ENCODE measurements at places on chromosomes 12 and 14. TPM values are rescaled to one million over a fixed set of nuclear protein-coding genes. Genes with fewer than 3 reads are reported as not detected.
A peak's percentile ranks its signal among the peaks of the same experiment; 100 is the strongest.

DNA sequence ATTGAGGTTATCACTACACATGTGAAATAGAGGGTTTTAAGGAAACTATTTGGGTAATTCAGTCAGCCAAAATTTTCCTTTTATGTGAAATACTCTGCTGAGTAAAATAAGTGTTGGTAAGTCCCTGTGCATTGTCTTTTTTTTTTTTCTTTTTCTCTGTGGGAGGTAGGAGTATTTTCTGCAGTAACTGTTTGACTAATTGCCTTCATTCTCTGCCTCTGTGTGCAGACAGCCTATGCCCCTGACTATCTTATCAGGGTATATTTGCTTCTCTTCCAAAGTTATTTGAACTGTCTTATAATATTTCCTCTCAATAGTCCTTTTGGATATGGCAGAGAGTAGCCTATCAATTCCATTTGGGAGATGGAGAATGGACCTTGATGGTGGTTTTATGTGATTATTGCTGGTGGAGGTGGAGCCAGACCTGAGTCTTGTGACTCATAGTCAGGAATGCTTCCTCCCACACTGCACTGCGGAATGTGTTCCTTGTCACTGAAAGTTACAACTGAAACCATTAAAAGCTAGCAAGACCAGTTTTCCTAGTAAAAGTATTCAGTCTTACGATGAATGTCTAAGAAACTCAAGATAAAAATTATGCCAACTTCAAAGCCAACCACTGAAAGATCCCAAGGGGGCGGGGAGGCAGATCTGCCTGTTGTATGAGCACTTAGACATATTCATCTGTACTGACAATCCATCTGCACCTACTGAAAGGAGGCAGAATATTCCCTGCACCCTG is 40.9 kb upstream of the STXBP6 start:
- H3K27me3 ChIP-seq, result no peaks in the 10 kb centered on the region
- no peaks in the 10 kb centered on the region for H3K36me3 ChIP-seq
- peak overlapping the region; percentile 71 for H3K27ac ChIP-seq
- no peak overlapping the region for H3K4me3 ChIP-seq
- peak; percentile 82 for DNase-seq

PTHLH gene
- total RNA-seq, result 1.8 TPM

TSPAN19 gene
- total RNA-seq, result not detected

GRCh38 chr14:60206837-60207533 is 41.8 kb upstream of the DHRS7 start:
- H3K4me3 ChIP-seq, result no peak overlapping the region
- no peaks in the 10 kb centered on the region for H3K4me1 ChIP-seq
- no peak overlapping the region for H3K27ac ChIP-seq
- no peak for DNase-seq
- no peaks in the 10 kb centered on the region for H3K36me3 ChIP-seq

CHST11 gene
- 5.2 TPM for total RNA-seq

GRCh38 chr12:50554651-50555050 is 49.9 kb downstream of the DIP2B start:
- no peaks in the 10 kb centered on the region for H3K36me3 ChIP-seq
- H3K27me3 ChIP-seq, result no peaks in the 10 kb centered on the region
- no peak overlapping the region for H3K27ac ChIP-seq

GRCh38 chr12:752695-753610 is 574 bp downstream of the WNK1 start:
- peak overlapping the region; percentile 23 for H3K4me3 ChIP-seq
- DNase-seq, result peak; percentile 87
- no peaks in the 10 kb centered on the region for H3K27me3 ChIP-seq

GRCh38 chr12:27095346-27095745 is 13.0 kb upstream of the C12orf71 start:
- H3K4me1 ChIP-seq, result no peaks in the 10 kb centered on the region
- H3K27ac ChIP-seq, result no peak overlapping the region
- no peaks in the 10 kb centered on the region for H3K36me3 ChIP-seq
- H3K27me3 ChIP-seq, result no peaks in the 10 kb centered on the region

GRCh38 chr14:60215127-60215444 is 33.9 kb upstream of the PPM1A start:
- H3K27ac ChIP-seq, result peak overlapping the region; percentile 11
- DNase-seq, result no peak
- H3K4me1 ChIP-seq, result no peaks in the 10 kb centered on the region
- no peaks in the 10 kb centered on the region for H3K27me3 ChIP-seq
- H3K4me3 ChIP-seq, result no peak overlapping the region
- H3K36me3 ChIP-seq, result no peaks in the 10 kb centered on the region

NKX2-1 gene
- 2.7 TPM for total RNA-seq

RPGRIP1 gene
- total RNA-seq, result not detected

IL22 gene
- total RNA-seq, result not detected

DNA sequence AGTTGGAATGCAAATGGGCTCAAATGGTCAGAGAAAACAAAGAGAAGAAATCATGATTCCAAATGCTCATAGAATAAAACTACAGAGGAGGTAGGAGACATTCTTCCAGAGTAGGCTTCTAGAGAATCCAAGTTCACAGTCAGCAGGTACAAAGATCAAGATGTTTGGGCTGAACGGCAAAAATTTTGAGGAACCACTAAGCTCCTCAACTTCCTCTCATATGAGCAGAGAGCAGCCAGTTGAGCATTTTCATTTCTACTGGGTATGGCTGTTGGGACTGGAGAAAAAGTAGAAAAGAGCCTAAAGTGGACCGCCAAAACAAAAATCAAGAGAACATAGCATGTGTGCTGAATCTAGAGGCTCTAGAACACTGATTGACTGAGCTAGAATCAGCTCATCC is 73.8 kb upstream of the ARID2 start:
- H3K4me3 ChIP-seq, result no peak overlapping the region
- no peak for DNase-seq
- no peaks in the 10 kb centered on the region for H3K27me3 ChIP-seq
- no peak overlapping the region for H3K27ac ChIP-seq
- no peaks in the 10 kb centered on the region for H3K4me1 ChIP-seq

- H3K4me3 ChIP-seq, result no peak overlapping the region
- no peaks in the 10 kb centered on the region for H3K36me3 ChIP-seq
- DNase-seq, result no peak
- no peaks in the 10 kb centered on the region for H3K4me1 ChIP-seq
- no peak overlapping the region for H3K27ac ChIP-seq
Measured at GRCh38 chr12:120652656-120653435, 12.4 kb downstream of the CABP1 start.

RFLNA gene
- total RNA-seq, result 57.8 TPM

CCNB1IP1 gene
- total RNA-seq, result 84.8 TPM

LRRIQ1 gene
- not detected for total RNA-seq

TSHR gene
- total RNA-seq, result 0.08 TPM

DNA sequence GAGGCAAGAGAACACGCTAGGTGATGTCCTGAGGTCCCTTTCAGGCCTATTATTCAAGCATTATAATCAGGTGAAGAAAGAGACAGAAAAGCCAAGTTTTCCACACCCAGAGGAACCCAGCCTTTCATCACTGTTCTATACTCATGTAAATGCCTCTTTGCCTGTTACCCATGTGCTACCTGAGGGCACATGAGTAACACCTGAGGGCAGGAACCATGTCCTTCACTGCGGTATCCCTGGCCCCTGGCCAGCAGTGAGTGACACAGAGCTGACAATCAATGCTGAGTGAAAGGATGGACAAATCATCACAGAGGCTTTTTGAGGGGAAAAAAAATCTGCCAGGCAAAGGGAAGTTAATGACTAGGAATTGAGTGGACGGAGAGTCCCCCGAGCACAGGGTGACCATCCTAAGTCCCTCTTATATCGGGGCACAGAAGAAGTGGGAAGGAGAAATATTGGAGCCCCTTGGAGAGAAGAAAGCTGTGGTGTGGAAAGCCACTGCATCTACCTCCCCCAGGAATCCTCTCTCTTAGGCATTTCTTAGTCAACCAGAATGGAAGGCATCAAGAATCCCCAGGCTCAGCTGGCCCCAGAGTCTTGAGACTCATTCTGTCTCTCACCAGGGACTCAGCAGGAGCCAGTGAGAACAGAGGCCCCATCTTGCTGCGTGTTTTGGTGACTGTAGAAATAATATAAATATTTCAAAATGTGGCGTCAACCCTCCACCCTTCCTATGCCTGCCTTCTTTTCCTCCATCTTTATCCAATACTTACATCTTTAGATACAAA is 212.9 kb downstream of the DPF3 start:
- no peaks in the 10 kb centered on the region for H3K36me3 ChIP-seq
- no peak for DNase-seq
- no peak overlapping the region for H3K4me3 ChIP-seq
- no peak overlapping the region for H3K27ac ChIP-seq
- H3K4me1 ChIP-seq, result no peaks in the 10 kb centered on the region
- H3K27me3 ChIP-seq, result no peaks in the 10 kb centered on the region

- no peak overlapping the region for H3K27ac ChIP-seq
- no peaks in the 10 kb centered on the region for H3K4me1 ChIP-seq
- H3K36me3 ChIP-seq, result no peaks in the 10 kb centered on the region
- H3K27me3 ChIP-seq, result peaks cover 14% of the 10 kb centered on the region
- no peak for DNase-seq
Measured at GRCh38 chr12:5072311-5072710, 28.6 kb downstream of the KCNA5 start.

NKX2-8 gene
- total RNA-seq, result not detected

GRCh38 chr12:119179335-119180021 is 747 bp downstream of the HSPB8 start:
- H3K4me1 ChIP-seq, result peaks cover 24% of the 10 kb centered on the region
- H3K27me3 ChIP-seq, result no peaks in the 10 kb centered on the region
- H3K27ac ChIP-seq, result peak overlapping the region; percentile 95
- H3K36me3 ChIP-seq, result no peaks in the 10 kb centered on the region

DNA sequence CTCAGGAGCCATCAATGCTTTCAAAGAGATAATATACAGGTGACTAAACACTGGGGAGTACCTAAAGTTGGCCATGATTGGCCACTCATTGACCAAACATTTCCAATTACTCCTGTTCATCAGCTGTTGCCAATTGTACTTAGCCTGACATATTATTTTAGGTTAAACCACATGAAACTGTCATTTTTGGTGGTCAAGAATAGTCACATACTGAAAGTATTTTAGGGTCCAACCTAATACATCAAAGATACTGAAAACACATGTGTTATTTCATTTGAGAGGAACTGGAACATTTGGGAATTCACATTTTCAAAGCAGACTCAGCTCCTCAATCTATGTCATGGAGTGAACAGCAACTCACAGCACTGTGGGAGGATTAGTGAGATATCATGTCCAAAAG is 63.9 kb upstream of the KCNA5 start:
- H3K4me3 ChIP-seq, result no peak overlapping the region
- H3K36me3 ChIP-seq, result no peaks in the 10 kb centered on the region
- no peak overlapping the region for H3K27ac ChIP-seq
- peaks cover 52% of the 10 kb centered on the region for H3K27me3 ChIP-seq
- H3K4me1 ChIP-seq, result no peaks in the 10 kb centered on the region

GRCh38 chr14:87044807-87045206 is 948.2 kb downstream of the GALC start:
- DNase-seq, result no peak
- no peaks in the 10 kb centered on the region for H3K36me3 ChIP-seq
- no peaks in the 10 kb centered on the region for H3K4me1 ChIP-seq
- no peak overlapping the region for H3K4me3 ChIP-seq

GRCh38 chr12:19045426-19045825 is 84.1 kb upstream of the PLEKHA5 start:
- no peaks in the 10 kb centered on the region for H3K27me3 ChIP-seq
- no peaks in the 10 kb centered on the region for H3K36me3 ChIP-seq
- H3K27ac ChIP-seq, result peak overlapping the region; percentile 37

ACVRL1 gene
- 11.6 TPM for total RNA-seq

DNA sequence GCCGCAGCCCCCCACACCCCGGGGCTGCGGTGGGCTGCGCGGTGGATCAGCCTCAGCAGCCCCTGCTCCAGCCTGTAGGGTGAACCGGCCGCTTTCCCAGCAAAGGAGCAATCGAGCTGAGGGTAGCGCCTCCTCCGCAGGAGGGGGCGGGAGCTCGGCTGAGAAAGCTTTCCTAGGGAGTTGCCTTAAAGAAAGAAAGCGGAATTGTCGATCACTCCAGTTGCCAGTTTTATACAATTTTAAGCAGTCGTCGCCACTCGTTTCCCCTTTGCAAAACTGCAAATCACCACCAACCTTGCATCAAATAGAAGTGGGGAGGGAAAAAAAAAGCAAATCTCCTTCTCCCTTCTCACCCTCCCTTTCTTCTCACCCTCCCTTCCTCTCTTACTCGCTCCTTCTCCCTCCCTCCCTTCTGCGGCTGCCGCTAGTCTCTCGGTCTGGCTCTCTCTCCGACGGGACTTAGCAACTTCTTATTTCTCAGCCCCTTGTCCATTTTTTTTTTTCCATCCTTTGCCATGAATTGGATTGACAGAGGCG is at the start of gene PDE3A:
Gene PDE3A, plus strand, starts transcription at position 424 of the 537 bp plus-strand sequence. CDS start 748 bp downstream, outside the sequence.
- peaks cover 3% of the 10 kb centered on the region for H3K27me3 ChIP-seq
- peak within 1 kb of the TSS; percentile 93 for H3K27ac ChIP-seq
- no peaks in the 10 kb centered on the region for H3K36me3 ChIP-seq
- peak within 1 kb of the TSS; percentile 35 for H3K4me3 ChIP-seq

XRCC3 gene
- total RNA-seq, result 7.1 TPM

ASCL1 gene
- 1.7 TPM for total RNA-seq

DNA sequence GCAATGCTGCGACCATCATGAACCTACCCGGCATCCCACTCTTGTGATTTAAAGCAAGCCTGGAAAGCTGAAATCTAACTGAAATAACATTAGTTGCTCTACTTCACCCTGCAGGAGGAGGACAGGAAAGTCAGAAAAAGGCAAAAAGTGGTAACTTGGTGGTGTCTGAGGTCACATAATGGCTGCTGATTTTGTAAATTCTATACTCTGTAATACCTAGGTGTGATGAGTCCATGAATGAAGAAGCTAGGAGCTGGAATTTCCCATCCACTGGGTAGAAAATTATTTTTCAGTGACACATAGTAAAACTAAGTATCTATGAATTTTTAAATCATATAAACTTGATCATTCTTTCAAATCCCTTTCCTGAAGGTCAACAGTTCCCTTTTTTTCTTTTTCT is 183.8 kb downstream of the FOXN3 start:
- H3K27ac ChIP-seq, result no peak overlapping the region
- H3K4me3 ChIP-seq, result no peak overlapping the region
- H3K36me3 ChIP-seq, result no peaks in the 10 kb centered on the region
- no peaks in the 10 kb centered on the region for H3K27me3 ChIP-seq
- DNase-seq, result no peak

DNA sequence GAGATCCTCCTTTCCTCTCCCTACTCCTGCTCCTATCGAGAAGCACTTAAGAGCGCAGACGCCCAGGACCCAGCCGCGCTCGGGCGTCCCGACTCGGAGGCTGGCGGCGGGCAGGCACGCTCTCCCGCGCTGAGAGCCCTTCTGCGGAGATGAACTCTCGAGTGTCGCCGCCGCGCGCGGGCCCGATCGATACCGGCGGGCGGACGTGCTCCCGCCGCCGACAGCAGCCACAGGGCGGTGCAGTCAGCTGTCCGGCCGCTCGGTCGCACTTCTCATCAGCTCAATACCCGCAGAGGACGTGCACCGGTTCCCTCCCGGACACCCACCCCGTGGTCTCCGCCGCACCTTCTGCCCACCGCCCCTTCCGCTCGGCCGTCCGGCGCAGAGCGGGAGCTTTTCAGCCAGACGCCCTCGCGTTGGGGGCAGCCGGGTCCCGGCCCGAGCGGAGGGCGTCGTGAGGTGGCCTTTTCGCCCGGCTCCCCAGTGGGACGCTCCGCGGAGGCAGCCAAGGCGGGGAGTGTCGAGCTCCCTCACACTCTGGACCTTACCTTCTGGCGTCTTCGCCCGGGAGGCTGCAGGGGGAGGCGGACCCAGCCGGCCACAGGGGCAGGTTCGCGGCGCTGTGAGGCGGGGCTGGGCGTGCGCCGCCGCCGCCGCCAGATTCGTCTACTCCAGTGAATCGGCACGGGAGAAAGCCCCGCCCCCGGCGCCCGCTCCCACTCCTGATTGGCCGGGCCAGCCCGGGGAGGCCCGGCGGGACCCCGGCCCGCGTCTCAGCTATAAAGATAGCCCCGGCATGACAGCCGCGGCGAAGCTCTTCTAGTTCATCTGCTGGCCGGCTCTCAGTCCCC is at the start of gene INSM2:
Gene INSM2, plus strand, starts transcription at position 808 of the 851 bp plus-strand sequence. CDS start 89 bp downstream, outside the sequence.
- H3K4me3 ChIP-seq, result peak within 1 kb of the TSS; percentile 79
- no peaks in the 10 kb centered on the region for H3K36me3 ChIP-seq
- peaks cover 86% of the 10 kb centered on the region for H3K27me3 ChIP-seq
